ENCODE measurements at places on chromosomes 5 and 9.

DNA sequence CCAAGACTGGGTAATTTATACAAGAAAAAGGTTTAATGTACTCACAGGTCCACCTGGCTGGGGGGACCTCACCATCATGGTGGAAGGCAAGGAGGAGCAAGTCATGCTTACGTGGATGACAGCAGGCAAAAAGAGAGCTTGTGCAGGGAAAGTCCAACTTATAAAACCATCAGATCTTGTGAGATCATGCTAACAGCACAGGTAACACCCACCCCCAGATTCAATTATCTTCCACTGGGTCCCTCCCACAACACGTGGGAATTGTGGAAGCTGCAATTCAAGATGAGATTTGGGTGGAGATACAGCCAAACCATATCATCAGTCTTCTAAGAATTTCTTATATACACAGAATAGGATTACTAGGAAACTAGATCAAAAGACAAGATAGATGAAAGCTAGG lies 555.6 kb downstream of the PRR16 start:
- DNase-seq = no peak

DNA sequence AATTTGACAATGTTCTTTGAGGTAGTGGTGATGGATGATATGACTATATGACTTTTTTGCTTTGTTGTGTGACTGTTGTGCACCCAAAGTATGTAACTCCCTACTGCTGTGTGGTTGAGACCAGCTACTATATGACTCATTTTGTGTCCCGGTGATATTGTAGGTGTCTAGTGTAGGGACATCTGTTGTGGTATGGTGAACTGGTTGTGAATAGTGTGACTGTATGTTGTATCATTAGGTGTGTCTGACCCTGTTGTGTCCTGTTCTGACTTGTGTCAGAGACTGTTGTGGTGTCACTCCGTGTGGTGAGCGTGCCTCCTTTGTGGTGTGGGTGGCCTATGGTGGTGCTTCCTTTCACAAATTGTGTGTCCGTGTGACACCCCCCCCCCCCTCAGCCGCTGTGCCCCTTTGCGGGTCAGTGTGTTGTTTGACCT lies 11.2 kb upstream of the CXXC5 start:
- DNase-seq = no peak

GRCh38 chr5:50854082-50854481 lies 187.6 kb downstream of the PARP8 start:
- DNase-seq = no peak

- DNase-seq = no peak
Observed at GRCh38 chr5:48192-48591, 43.8 kb upstream of the PLEKHG4B start.

- no peak for DNase-seq
Observed at GRCh38 chr9:127346584-127346983, 50.4 kb upstream of the SLC2A8 start.

DNA sequence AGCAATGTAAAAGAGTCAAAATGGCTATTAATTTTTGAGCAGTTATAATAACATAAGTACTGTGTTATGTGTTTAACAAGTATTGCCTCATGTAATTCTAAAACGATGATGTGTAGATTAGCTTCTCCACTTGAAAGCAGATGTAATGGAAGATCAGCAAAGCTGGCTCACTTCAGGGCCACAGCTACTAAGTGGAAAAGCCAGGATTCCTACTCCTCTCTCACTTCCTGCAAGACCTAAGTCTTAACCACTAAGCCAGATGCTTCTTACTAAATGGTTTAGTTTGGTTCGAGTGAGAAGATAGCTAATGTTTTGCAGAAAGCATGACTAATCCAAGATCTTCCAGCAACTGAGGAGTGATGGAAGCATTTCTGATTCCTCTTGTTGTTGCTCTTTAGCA lies 15.7 kb upstream of the TNC start:
- DNase-seq = peak; percentile 84

DNA sequence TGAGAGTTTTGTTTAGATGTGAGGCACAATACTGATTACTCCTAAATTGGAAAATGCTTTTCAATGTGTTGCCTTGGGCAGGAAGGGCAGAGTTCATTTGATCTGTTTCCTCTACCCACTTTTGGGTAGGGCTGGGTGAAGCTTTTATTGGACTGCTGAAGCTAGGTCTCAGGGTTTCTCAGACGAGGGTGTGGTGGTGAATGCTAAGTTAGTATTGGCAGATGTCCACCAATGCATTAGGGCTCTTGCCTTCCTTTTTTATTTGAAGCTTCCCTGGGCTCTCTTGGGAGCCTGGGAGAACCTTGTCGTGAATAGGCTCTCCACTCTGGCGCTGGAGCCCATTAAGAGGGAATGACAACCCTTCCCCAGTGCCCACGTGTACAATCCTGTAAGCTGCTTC lies 23.1 kb downstream of the SPTAN1 start:
- DNase-seq = no peak

- DNase-seq = no peak
Observed at GRCh38 chr9:134919303-134919702, 1.6 kb upstream of the FCN1 start.

GRCh38 chr9:100549048-100549447 lies 28.8 kb upstream of the CAVIN4 start:
- no peak for DNase-seq

DNA sequence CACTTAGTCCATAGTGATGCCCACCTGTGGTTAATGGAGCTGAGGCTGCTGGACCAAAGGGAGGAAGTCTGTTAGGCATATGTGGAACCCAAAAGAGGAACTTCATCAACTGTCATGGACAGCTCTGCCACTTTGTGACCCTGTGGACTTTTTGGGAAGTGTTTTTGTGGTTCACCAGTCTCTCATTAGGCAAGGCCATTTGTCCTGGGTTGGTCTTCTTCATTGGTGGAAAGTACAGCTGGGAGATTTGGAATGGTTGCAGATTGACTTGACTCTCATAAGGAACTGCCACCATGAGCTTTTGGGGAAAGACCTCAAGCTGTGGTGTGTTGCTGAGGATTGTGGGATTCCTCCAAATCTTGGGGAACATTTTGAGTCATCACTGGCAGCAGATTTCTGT lies 31.9 kb upstream of the IL12B start:
- DNase-seq = no peak

DNA sequence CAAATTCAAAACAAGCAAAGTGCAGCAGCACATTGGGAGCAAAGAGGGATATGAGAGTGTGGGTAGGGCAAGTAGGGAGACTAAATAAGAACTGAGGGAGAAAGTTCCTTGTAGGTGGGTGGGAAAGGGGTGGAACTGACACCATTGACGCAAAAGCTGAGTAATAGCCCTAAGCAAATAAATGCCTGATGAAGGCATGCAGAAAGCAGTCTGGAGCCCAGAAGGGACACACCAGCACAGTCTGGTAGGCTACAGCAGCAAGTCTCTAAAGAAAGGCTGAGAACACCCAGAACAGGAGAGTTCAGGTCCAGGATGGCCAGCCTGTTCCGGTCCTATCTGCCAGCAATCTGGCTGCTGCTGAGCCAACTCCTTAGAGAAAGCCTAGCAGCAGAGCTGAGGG lies at the start of gene INSL4:
TSS of gene INSL4 (plus strand) at position 208 of the 400 bp plus-strand sequence. CDS start at position 313, 105 bp downstream.
- no peak for DNase-seq

GRCh38 chr5:127746756-127747155 lies 43.6 kb downstream of the CCDC192 start:
- DNase-seq = no peak
